Dorsolateral prefrontal cortex (tissue), 122 donors: ENCODE measurements at places on chromosomes 3 and 15.

DNA sequence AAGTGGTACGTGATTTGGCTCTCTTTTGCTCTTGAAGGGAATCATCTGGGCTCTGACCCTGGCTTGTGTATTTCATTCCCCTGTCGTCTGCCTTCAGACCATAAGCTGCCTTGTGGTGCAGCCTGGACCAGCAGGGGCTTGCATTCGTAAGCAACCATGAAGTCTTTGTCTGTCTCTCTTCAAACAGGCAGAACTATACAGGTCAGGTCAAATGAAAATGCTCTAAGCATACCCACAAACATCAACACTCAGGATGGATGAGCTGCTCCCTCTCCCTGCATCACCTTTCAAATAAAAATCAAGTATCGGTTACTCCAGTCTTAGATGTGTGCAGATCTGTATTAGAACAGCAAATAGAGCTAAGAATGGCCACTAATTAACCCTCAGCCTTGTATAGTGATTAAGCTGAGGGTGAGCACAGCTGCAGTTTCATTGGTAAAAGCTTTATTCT is 268.6 kb upstream of the UBE2E1 start:
- no peak for DNase-seq

DNA sequence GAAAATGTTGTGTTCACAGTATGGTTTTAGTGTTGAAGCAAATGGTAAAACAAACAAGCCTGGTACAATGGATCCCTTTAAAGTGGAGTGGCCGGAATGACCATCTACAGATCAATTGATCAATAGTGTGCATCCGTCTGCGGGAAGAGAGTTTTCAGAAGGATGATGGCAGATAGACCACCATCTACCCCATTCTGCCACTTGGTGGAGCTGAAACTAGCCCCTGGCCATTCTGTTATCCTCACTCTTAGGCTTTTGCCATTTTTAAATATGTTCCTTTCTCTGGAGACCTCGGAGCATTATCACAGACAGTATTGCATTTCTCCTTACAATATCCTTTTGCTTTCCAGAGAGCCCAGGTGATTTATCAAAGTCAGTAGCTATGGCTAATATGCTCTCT is 258.9 kb upstream of the CFAP20DC start:
- no peak for DNase-seq

DNA sequence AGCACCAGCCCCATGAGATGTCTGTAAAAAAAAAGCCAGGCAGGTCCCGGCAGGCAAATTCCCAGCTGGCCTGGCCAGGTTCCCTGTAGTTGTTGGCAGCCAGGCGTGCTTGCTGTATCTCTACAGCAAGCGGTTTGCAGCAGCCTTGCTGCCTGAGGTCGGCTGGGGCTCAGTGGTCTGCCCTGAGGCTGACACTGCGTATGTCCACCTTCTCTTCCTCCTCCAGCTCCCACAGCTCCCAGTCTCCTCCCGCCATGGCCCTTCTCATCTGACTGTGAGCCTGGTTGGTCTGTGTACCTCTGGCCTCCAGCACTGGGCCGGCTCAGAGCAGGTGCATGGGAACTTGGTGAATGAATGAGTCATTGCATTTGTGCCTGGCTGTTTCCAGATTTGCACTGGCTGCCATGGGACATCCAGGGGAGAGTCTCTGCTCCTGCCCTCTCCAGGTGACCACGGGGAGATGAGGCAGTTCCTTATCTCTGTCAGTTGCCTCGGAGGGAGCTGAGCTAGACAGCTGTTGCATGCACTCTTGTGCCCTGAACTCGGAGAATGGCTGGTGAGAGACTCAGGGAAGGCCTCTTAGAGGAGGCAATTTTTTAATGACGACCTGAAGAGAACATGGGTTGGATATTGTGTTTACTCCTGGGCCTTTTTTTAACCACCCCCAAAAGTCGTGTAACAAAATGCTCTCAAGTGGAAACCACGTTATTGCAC is 43.0 kb downstream of the SPSB4 start:
- no peak for DNase-seq

- no peak for DNase-seq
Measured at GRCh38 chr3:135136361-135137100, 341.5 kb downstream of the EPHB1 start.

GRCh38 chr3:189838291-189838690 is 207.1 kb downstream of the TP63 start:
- no peak for DNase-seq

DNA sequence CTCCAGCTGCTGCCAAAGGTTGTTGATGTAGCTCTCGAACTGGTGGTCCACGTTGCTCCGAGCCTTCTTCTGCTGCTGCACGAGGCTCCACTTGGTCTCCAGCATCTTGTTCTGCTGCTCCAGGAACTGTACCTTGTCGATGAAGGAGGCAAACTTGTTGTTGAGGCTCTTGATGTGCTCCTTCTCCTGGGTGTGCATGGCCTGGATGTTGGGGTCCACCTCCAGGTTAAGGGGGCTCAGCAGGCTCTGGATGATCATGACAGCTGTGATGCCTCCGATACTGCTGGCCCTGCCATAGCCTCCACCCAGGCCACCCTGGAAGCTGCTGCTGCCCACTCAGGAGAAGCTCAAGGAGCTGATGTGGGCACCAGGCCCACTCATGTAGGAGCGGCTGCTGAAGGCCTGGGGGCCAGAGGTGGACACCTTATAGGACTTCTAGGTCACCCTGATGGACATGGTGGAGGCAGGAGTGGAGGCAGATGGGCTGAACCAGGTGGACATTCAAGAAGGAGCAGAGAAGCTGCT is 14.9 kb upstream of the PSTPIP1 start:
- no peak for DNase-seq

GRCh38 chr15:80967451-80967850 is 22.2 kb downstream of the MESD start:
- DNase-seq: no peak

DNA sequence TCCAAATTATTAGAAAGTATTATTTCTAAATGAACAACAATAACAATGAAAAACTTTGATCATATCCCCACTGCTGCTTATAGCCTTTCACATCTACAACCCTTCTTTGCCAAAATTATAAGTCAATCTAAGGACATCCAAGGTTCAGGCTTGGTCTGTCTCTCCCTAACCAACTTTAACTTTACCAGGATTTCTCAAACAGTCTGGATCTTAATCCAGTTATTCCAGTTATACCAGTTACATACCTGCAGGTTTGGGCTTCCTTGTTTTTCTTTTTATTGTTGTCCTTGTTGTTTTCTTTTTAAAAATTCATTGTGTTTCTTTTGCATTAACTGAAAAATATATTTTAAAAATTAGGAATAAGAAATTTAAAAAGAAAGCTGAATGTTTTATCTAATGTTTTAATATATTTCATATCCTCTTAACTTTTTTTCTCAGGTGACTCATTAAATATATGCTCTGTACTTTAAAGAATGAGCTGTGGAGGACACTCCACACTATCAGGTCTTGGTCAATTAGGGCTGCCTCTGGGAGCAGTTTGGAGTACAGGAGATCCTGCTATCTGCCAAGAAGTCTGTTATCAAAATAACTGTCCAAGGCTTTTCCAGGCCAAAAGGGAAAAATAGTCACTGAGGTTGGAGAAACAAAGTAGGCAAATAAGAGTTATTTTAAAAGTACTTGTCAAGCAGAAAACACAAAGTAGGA is 421.4 kb downstream of the EPHA6 start:
- DNase-seq: no peak

- DNase-seq: no peak
Measured at GRCh38 chr3:99505200-99505599, 133.2 kb upstream of the COL8A1 start.

- DNase-seq: no peak
Measured at GRCh38 chr3:146680617-146681016, 75.5 kb upstream of the PLSCR5 start.

GRCh38 chr3:113597596-113598354 is 65.4 kb downstream of the SIDT1 start:
- DNase-seq: no peak

DNA sequence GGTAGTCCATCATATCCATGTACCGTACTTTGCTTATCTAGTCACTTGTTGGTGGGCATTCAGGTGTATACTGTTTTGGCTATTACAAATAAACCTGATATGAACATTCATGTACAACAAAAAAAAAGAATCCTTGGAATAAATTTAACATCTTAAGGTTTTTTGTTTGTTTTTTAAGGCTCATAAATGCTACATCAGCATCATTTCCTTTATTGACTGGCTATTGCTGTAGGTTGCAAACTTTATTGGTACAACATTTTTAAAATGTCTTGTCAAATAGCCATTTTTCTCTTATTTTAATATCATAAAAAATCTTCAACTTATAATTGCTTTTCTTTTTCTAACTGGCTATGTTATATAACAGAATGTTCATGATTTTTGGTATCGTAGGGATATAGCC is 16.2 kb downstream of the DHFR2 start:
- DNase-seq: no peak

DNA sequence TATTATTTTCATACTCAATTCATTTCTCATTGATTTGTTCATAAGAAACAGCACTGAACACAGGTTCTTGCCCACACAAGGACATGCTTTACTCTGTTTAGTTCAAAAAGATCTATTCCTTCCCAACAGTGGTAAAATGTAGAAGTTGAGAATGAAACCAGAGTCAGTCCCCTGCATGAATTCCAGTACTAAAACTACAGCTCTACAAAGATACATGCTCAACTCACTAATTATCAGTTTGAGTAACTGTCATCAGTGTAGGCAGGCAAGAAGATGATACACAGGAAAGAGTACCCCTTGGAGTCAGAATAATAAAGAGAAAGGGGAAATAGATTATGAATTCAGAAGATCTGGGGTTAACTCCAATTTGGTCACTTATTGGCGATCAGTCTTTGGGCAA is 43.2 kb downstream of the NR2E3 start:
- no peak for DNase-seq

GRCh38 chr3:180534828-180535227 is 67.1 kb upstream of the TTC14 start:
- no peak for DNase-seq

DNA sequence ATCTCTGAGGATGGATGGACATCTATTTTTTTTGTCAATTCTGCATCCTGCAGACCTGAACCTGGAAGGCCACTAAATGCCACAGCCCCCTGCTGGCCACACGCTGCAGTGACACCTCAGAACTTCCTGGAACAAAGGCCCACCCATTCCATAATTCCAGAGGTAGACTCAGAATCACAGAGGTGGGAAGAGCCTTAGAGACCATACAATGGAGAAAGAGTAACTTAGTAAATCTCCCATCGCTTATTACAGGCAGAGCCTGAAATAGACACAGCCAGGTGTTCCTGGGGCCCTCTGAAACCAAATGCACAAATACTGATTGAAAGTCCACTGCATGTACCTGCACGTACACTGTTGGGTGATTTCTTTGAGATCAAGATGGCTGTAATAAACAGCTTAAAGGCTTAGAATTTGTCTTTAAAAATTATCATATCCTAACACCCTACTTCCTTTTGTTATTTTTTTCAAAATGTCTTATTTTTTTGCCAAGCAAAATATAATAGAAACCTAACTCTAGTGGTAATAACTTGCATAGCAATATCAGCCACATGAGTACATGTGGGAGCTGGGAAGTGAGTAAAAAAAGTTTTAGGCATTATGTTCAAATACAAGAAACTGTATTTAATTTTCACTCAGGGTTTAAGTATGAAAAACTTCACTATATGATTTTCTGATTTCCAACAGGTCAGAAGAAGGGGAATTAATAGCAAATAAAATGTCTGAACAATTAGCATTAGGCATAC is 62.7 kb downstream of the EOMES start:
- DNase-seq: no peak

DNA sequence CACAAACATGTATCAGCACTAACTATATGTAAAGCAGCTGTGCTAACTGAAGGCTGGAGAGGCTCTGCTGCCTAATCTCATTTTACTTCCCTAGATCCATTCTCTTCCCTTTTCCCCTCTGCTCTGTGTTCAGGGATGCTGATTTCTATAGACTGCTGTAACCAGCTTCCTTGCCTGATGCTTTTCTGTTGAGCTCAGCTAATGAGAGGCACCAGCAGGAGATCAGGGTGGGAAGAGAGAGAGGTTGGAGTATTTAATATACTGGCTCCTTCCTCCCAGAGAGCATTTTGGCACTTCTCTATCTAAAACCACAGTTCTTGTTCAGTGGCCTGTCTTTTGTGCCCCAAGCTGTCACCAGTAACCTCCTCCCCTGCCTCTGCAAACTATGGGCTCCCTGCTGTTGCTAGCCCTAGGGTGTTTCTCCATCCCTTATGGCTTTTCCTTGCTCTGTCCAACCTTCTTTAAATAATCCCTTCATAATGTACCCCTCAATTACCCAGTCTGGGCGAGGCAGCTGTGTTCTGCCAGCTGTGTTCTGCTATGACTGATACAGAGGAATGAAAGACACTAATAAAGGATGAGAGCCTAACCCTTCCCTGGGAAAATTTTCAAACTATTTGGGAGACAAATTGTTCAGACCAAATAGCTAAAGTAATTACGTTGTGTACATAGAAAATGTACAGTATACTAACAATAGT is 69.5 kb downstream of the CADPS start:
- no peak for DNase-seq

- no peak for DNase-seq
Measured at GRCh38 chr3:196159952-196160804, 51.0 kb downstream of the ZDHHC19 start.

DNA sequence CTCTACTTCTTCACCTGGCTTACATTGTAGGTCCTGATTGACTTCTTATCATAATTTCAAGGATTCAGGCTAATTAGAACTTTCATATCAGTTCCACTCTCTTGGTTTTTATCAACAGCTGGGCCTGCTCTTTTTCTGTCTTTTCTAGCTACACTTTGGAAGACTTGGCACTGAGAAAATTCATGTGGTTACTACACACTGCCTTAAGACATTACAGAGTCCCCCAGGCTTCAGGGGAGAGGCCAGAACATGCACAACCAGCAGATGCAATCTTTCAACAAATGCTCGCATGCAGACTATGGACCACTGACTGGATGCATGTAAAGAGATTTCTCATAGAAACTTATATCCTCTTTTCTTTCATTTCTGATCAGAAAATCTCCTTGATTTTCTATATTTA is 423.5 kb downstream of the TUSC7 start:
- no peak for DNase-seq
